ENCODE measurements at places on chromosomes 4 and X. TPM values are rescaled to one million over a fixed set of nuclear protein-coding genes. Genes with fewer than 3 reads are reported as not detected.

Gene C4orf50
- total RNA-seq, result 4.9 TPM

Gene SCARB2
- 191 TPM for total RNA-seq

Gene GPR82
- not detected for total RNA-seq

Gene CT47B1
- total RNA-seq, result not detected

Gene TMEM271
- not detected for total RNA-seq

Gene TEX13B
- not detected for total RNA-seq

Gene NOX1
- total RNA-seq, result 21.0 TPM

DNA sequence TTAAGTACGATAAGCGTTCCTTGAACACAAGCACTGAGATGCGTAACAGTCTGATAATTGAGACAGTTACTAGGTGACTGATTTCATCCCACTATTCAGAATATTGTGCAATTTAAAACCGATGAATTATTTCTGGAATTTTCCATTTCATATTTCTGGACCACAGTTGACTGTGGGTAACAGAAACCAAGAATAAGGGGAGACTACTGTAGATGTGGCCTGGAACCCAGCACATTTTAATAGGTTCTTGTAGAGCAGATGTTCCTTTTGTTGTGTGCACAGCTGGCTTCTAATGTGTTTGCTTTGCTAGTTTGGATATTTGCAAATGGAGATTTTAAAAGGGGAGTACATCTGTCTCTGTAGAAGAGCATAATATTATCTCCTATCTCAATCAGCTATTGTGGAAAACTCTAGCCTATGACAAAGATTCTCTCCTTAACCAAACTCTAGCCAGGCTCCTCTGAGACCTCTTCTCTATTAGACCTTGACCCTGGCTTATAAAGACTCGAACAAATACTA, 16.4 kb downstream of the NAAA start:
- no peaks in the 10 kb centered on the region for H3K27me3 ChIP-seq
- DNase-seq, result no peak
- H3K36me3 ChIP-seq, result no peaks in the 10 kb centered on the region

DNA sequence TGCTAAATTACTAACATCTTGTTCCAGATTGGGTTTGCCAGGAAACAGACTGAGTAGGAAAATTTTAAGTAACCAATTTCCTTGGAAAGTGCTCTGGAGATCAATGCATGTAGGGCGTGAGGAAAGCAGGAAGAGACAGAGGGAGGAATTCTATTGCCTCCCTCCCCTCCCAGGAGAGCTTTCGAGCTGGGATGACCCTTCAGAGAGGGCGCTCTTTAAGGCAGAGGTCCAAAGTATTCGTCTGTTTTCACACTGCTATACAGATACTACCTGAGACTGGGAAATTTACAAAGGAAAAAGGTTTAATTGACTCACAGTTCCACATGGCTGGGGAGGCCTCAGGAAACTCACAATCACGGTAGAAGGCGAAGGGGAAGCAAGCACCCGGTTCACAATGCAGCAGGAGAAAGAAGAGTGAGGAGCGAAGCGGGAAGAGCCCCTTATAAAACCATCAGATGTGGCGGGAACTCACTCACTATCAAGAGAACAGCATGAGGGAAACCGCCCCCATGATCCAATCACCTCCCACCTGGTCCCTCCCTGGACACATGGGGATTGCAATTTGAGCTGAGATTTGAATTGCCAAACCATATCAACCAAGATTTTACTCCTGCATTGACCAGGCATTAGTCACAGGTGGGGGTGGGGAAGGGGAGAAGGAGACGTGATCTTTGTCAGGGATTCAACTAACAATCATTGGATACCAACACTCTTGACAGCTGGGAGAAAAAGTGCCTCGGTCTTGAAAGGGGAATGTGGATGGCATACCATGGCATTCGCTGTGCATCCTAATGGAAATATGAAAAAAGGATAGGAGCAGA, 63.8 kb downstream of the SLITRK2 start:
- H3K36me3 ChIP-seq, result no peaks in the 10 kb centered on the region
- no peak overlapping the region for H3K27ac ChIP-seq
- H3K4me1 ChIP-seq, result no peaks in the 10 kb centered on the region
- no peaks in the 10 kb centered on the region for H3K27me3 ChIP-seq
- DNase-seq, result no peak

DNA sequence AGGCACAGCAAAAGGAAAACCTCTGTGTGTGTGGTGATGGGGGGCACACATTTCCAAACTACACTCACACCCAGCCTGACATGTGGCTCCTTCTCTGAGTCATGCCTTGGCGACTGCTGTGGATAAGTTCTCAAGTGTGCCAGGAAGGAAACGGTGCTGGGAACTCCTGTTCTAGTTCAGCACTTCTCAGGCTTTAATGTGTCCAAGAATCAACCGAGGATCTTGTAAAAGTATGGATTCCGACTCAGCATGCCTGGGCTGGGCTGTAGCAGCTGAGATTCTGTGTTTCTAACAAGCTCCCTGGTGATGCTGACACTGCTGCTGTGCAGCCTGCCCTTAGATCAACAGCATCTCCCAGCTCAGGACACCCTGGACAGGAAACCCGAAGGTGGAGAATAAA, 20.2 kb downstream of the CLNK start:
- H3K27me3 ChIP-seq, result no peaks in the 10 kb centered on the region
- H3K4me3 ChIP-seq, result no peak overlapping the region
- no peaks in the 10 kb centered on the region for H3K4me1 ChIP-seq
- DNase-seq, result no peak
- H3K36me3 ChIP-seq, result no peaks in the 10 kb centered on the region

DNA sequence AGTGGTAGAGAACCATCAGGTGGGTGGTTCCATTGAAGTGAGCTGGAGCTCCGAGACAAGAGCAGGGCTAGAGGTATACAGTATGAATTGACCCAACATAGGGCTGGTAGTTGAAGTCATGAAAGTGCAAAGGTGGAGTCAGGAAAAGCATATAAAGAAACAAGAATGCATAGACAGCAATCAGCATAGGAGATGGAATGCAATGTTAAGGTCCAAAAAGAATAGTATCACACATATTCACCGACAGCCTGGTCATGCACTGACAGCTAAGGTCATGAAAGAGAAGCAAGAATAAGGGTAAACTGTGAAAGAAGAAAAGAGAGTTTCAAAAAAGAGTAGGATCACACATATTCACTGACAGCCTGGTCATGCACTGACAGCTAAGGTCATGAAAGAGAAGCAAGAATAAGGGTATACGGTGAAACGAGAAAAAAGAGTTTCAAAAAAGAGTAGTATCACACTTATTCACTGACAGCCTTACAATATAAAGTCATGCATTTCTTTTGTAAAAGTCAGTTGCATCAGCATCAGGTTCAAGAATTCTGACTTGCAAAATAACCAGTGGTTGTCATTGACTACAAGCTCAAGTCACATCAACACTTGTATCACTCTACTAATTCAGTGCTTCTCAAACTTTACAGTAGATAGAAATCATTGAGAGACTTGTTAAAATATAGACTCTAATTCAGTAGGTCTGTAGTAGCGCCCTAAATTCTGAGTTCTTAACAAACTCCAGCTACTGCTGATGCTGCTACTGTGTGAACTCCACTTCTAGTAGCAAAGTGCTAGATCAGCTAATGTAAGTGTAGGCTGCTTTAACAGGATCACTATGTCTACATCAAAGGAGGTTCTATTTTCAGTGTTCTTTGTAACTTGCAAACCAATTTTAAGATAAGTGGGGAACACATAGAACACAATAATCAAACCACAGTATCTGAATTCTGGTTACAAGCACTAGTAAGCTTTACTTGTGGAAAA, 221.9 kb downstream of the PDGFC start:
- no peak overlapping the region for H3K27ac ChIP-seq
- H3K4me3 ChIP-seq, result no peak overlapping the region
- no peaks in the 10 kb centered on the region for H3K36me3 ChIP-seq
- H3K4me1 ChIP-seq, result no peaks in the 10 kb centered on the region
- no peaks in the 10 kb centered on the region for H3K27me3 ChIP-seq

DNA sequence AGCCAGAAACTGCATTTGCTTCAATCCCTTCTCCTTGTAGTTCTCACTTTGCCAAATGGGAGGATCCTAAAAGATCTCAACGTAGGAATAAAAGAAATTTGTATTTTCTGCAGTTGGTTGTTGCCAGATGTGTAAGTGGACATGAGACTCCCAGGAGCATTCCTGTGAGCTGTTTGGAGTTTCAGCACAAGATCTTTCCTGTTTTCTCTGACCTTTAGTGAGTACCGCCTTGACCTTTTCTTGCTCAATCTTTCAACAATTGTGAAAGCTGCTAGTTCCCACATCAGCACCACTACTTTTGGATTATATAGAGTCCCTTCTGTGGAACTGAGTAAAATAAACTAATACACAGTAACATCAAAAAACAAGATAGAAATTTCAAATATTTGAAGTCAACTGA, 683.8 kb upstream of the PABPC4L start:
- no peak overlapping the region for H3K4me3 ChIP-seq
- no peaks in the 10 kb centered on the region for H3K4me1 ChIP-seq
- no peaks in the 10 kb centered on the region for H3K36me3 ChIP-seq
- no peaks in the 10 kb centered on the region for H3K27me3 ChIP-seq
- no peak overlapping the region for H3K27ac ChIP-seq
- DNase-seq, result no peak

GRCh38 chr4:20391198-20391597, 139.5 kb downstream of the SLIT2 start:
- no peak overlapping the region for H3K4me3 ChIP-seq
- no peaks in the 10 kb centered on the region for H3K27me3 ChIP-seq
- no peaks in the 10 kb centered on the region for H3K4me1 ChIP-seq
- DNase-seq, result no peak
- H3K27ac ChIP-seq, result no peak overlapping the region
- no peaks in the 10 kb centered on the region for H3K36me3 ChIP-seq

GRCh38 chrX:71637848-71638247, 19.5 kb upstream of the CXCR3 start:
- H3K4me1 ChIP-seq, result no peaks in the 10 kb centered on the region
- H3K27ac ChIP-seq, result no peak overlapping the region
- no peak overlapping the region for H3K4me3 ChIP-seq
- no peak for DNase-seq
- H3K36me3 ChIP-seq, result no peaks in the 10 kb centered on the region

DNA sequence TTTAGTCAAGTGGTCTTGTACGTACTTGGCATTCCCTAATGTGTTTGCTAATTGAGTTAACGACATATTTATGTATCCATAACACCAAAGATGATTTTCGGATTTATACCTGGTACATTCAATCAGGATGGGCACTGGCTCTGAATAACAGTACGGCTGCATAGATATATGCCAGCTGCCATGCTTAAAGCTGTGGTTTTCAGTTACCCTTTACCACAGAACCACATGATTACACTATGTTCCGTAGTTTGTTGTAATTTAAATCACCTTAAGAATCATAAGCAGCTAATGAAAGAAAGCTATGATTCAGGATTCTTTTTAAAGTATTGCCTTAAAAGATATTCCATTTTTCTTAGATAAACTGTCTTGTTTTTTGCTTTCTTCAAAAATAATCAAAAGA, 53.6 kb downstream of the FIP1L1 start:
- H3K4me1 ChIP-seq, result no peaks in the 10 kb centered on the region
- no peak overlapping the region for H3K27ac ChIP-seq
- H3K27me3 ChIP-seq, result no peaks in the 10 kb centered on the region
- DNase-seq, result no peak
- H3K4me3 ChIP-seq, result no peak overlapping the region
- peaks cover 31% of the 10 kb centered on the region for H3K36me3 ChIP-seq

DNA sequence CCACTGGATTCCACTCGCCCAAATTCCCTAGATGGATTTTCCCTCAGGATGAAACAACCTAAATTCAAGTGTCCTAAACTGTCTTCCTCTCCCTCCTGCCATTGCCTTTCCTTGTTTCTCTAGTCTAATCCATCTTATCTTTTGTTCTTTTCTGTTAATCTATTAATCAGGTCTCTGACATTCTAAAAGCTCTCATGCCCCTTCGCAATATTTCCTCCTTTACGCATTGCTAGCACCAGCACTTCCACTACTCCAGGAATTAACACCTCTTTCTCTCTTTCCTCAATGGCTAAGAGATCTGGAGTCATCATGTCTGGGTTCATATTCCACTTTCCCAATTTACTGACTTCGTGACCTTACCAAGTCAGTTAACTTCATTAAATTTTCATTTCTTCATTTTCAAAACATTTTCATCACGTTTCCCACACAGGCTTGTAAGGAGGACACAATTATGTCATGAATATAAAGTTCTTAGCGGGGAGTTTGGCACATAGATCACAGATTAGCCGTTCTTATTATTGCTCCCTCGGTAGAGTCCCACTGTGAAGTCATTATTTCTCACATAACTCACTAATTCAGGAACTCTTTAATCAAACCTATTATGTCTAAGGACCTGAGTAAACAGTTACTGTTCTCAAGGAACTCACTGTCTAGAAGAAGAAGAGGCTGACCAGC, 45.3 kb downstream of the FAT4 start:
- no peak overlapping the region for H3K27ac ChIP-seq
- no peaks in the 10 kb centered on the region for H3K36me3 ChIP-seq
- H3K4me3 ChIP-seq, result no peak overlapping the region
- H3K27me3 ChIP-seq, result no peaks in the 10 kb centered on the region

GRCh38 chr4:137474711-137475301, 57.5 kb downstream of the PCDH18 start:
- no peak overlapping the region for H3K4me3 ChIP-seq
- H3K4me1 ChIP-seq, result no peaks in the 10 kb centered on the region
- no peak overlapping the region for H3K27ac ChIP-seq
- no peak for DNase-seq

GRCh38 chrX:42096265-42096920, 173.0 kb upstream of the CASK start:
- no peak overlapping the region for H3K27ac ChIP-seq
- no peaks in the 10 kb centered on the region for H3K36me3 ChIP-seq
- no peaks in the 10 kb centered on the region for H3K27me3 ChIP-seq
- no peaks in the 10 kb centered on the region for H3K4me1 ChIP-seq

GRCh38 chrX:149511081-149511480, 6.0 kb upstream of the IDS start:
- no peaks in the 10 kb centered on the region for H3K36me3 ChIP-seq
- DNase-seq, result no peak

Measured in transverse colon (tissue), 4 donors.